NCI-H1417 treated with DMSO at 0.1 percent for 48 hours (cell line): ENCODE measurements at places on chromosomes 13 and 19.

GRCh38 chr13:33743438-33744368, 74.2 kb upstream of the RFC3 start:
- no peak for DNase-seq

- peak; percentile 72 for DNase-seq
Measured at GRCh38 chr19:6065685-6066374, 44.5 kb downstream of the RFX2 start.

- no peak for DNase-seq
Measured at GRCh38 chr19:8310342-8311055, 2.3 kb upstream of the CD320 start.

GRCh38 chr13:84823528-84823927, 941.3 kb upstream of the SLITRK1 start:
- peak; percentile 27 for DNase-seq

DNA sequence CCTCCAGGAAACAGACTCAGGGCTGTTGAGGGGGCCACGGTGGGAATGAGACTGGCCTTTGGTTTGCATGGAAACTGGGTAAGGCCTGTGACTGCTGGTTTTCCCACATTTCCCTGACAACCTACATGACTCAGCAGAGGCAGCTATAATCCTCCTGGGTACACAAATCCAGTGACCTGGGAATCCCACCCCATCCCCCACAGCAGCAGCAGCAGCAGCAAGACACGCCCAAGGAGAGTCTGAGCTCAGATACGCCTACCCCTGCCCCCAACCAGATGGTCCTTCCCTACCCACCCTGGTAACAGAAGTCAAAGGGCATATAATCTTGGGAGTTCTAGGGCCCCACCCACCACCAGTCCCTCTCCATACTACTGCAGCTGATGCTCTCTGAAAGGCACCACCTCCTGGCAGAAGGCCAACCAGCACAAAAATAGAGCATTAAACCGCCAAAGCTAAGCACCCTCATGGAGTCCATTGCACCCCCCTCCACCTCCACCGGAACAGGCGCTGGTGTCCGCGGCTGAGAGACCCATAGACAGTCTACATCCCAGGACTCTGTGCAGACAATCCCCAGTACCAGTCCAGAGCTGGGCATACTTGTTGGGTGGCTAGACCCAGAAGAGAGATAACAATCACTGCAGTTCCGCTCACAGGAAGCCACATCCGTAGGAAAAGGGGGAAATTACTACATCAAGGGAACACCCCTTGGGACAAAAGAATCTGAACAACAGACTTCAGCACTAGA, 237.2 kb upstream of the SPRY2 start:
- no peak for DNase-seq

DNA sequence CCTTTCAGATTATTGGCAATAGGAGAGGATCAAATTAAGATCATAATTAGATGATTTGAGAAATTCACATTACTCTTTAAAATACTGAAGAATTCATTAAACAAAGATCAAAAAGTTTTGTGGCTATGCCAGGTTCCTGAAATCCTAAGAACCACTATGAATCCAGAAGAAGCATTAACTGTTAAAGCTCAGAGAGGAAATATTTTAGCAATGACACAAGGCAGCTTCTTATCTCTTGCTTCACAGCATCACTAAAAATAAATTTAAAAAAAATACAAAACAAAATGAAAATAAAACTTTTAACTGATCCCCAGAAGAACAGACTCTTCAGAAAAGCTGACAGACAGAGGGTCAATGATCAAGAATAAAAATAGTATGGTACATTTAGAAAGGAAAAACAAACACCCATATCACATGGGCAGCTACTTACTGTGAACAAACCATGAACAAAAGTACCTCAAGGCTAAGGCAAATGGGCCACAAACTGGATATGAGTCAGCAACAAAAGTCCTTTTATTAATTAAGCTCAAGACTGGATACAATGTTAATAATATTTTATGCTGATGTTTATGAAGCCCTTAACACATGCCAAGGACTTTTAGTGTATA, 19.6 kb downstream of the RNF6 start:
- DNase-seq: no peak

DNA sequence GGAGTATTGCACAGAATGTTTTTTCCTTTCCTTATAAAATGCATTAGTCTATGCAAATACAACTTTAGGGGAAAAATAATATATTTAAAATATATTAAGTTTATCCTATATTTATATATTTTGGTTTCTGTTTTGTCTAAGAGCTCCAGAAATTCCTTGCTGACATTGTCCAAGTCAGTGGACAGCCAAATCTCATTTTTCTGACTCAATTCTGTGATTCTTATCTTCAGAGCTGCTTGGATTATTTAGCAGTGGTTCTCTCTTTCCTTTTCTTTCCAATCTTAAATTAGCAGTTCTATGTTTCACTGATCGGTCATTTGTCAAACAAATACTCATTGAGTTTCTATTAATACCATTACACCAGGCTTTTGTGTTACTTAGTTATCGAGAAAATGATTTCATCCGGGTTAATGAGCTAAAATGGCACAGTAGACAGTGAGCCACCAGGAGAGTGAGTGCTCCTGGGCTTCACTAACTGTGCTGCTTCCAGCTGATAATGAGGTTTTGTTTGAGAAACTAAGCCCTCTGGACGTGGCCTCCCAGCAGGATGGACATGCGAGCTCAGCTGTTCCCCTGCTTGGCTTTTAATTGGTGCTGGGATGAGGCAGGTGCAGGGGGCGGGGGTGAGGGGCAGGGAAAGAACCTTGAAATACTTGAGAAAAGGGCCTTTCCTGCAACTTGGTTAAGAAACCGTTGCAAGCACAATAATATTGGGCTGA, 44.0 kb downstream of the ATP11A start:
- DNase-seq: peak; percentile 88
